ENCODE measurements at places on chromosomes 12 and 14. TPM values are rescaled to one million over a fixed set of nuclear protein-coding genes. Genes with fewer than 3 reads are reported as not detected.

TSHR gene
- total RNA-seq = not detected

DPPA3 gene
- not detected for total RNA-seq

SERPINA3 gene
- not detected for total RNA-seq

HRK gene
- not detected for total RNA-seq

TCL1B gene
- not detected for total RNA-seq

SLC8A3 gene
- 0.13 TPM for total RNA-seq

KRT71 gene
- total RNA-seq = not detected

HOXC10 gene
- total RNA-seq = not detected

HOXC5 gene
- not detected for total RNA-seq

ACTN1 gene
- total RNA-seq = 152 TPM

KCNK13 gene
- not detected for total RNA-seq

VPS37B gene
- total RNA-seq = 10.5 TPM

GARIN6 gene
- total RNA-seq = not detected

INHBE gene
- not detected for total RNA-seq

SLCO1B1 gene
- not detected for total RNA-seq

KRT74 gene
- total RNA-seq = not detected

ST8SIA1 gene
- total RNA-seq = 0.13 TPM

PRPH gene
- not detected for total RNA-seq

IL31 gene
- total RNA-seq = not detected

NEK9 gene
- 29.5 TPM for total RNA-seq

CHGA gene
- not detected for total RNA-seq

NTS gene
- total RNA-seq = 0.26 TPM

KIF5A gene
- total RNA-seq = under 0.01 TPM

LPAR5 gene
- under 0.01 TPM for total RNA-seq

DNAJC22 gene
- total RNA-seq = 0.51 TPM

CAPS2 gene
- 0.26 TPM for total RNA-seq

NGB gene
- total RNA-seq = not detected

CPM gene
- total RNA-seq = 0.64 TPM

ITGA7 gene
- total RNA-seq = 0.13 TPM

TAS2R46 gene
- 1.0 TPM for total RNA-seq

PWP1 gene
- 54.4 TPM for total RNA-seq

LRFN5 gene
- not detected for total RNA-seq

ACRBP gene
- 0.51 TPM for total RNA-seq

IGF1 gene
- total RNA-seq = 2.1 TPM

ARHGAP9 gene
- total RNA-seq = not detected

Measured in dermis microvascular lymphatic vessel endothelial cell (primary cell).